ENCODE measurements at places on chromosomes 2 and 18.

- DNase-seq, result no peak
These were observed 56.9 kb downstream of the RDH14 start for GRCh38 chr2:18503376-18504228.

GRCh38 chr2:71599646-71600236 is 146.4 kb downstream of the DYSF start:
- DNase-seq, result no peak

DNA sequence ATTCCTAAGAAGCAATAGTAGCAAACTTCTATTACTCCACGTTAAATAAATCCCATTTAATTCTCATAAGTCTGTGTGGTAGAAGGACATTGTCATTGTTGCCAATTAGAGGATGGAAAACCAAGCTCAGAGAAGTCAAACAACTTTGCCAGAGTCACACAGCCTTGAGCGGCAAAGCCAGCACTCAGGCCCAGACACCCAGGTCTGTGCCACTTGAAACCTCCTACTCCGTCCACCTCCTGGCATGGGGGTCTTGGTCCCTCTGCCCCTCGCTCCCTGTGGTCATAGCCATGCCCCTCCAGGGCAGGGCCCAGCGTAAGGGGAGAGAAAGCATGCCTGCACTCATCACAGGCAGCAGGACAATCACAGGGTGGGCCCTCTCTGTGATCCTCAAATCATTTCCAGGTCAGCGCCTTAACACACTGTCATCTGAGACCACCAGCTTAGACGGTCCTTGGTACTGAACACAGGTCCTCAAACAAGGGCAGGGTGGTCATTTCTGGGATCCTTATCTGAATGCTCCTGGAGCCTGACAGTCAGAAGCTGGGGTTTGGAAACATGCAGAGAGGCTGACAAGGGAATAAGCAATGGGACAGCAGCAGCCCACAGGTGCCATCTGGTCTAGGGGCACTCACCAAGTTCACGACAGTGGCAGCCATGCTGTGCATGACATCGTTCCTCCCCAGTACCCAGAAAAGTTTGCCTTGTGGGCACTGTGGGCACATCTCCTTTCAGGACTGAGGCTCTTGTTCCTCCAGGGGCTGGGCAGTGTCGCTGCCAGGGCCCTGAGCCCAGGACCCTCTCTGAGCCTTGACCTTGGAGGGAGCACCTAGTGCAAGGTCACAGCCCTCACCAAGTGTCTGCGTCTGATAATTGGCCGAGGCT is 38.2 kb downstream of the FAM178B start:
- no peak for DNase-seq

- no peak for DNase-seq
These were observed 36.7 kb downstream of the PROC start for GRCh38 chr2:127454595-127455565.

GRCh38 chr2:168495524-168495923 is 39.5 kb downstream of the CERS6 start:
- no peak for DNase-seq
